ENCODE measurements at places on chromosomes 5 and 9.

- DNase-seq = peak; percentile 39
Observed at GRCh38 chr5:22372376-22372775, 480.8 kb downstream of the CDH12 start.

- peak; percentile 47 for DNase-seq
Observed at GRCh38 chr9:99807276-99807852, 14.3 kb upstream of the NR4A3 start.

- no peak for DNase-seq
Observed at GRCh38 chr9:93902051-93902779, 52.9 kb downstream of the BARX1 start.

DNA sequence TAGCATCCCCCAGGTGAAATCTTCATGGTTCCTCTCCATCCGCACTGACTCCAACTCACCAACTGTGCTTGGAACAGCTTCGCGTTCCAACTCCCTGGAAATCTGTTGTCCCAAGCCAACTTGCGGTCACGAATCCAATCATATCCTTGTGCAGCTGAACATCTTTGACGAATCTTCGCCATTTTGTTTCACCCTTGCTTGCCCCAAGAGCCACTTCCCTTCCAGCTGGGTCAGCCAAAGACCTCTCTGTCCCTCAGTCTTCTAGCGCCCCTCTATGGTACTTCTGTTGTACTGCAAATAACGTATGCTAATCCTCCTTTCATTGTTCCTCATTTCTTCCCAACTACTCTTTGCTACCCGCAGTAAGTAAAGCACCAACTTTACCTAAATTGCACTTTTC, 61.0 kb upstream of the TARS1 start:
- no peak for DNase-seq

DNA sequence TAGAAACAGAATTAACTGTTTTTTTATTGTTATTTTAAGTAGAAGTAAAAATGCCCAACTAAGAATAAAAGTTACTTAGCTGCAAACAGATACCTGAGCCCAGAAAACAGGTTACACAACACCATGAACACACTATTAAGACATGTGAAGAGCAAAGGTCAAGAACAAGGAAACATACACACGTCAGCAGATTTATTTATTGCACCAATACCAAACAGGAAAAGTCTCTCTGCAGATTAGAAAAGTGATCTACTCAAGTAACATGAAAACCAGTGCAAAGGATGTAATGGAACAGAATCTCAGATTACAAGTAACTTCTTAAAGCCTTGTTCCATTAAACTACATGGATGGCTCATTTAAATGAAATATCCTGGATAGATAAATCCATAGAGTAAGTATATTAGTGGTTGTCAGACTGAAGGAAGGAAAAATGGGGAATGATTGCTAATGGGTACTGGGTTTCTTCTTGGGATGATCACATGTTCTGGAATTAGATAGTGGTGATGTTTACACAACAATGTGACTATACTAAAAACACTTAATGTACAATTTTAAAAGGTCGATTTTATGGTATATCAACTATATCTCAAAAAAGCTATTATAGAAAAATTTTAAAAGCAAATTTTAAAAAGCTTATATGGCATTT, 6.1 kb downstream of the SAR1B start:
- no peak for DNase-seq

DNA sequence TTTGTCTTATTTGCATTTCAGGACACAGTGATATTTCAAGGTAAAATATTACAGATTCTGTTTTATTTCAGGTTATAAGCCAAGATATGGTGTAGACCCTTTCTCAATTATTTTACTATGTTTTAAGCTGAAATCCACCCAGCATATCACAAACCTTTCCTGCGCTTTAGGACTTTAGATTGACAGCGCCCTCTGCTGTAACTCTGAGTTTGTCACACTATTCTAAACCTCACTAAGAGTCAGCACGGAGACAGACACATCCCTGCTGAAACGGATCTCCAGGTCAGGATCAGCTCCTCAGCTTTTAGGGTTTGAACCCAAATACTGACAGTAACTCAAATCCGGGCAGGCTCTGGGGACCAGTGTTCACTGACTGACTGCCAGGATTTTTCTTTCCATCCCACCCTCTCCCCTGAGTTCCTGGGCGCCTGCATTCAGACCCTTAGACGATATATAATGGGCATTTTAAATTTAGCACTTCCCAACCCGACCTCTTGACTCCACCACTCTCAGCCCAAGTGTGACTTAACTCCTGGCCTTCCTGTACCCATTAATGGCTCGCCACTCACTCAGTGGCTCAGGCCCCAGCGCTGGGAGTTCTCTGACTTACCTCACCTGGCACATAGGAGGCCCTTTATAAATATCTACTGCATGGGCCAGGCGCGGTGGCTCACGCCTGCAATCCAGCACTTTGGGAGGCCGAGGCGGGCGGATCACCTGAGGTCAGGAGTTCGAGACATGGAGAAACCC, 33.5 kb downstream of the TLX3 start:
- DNase-seq = peak; percentile 53

DNA sequence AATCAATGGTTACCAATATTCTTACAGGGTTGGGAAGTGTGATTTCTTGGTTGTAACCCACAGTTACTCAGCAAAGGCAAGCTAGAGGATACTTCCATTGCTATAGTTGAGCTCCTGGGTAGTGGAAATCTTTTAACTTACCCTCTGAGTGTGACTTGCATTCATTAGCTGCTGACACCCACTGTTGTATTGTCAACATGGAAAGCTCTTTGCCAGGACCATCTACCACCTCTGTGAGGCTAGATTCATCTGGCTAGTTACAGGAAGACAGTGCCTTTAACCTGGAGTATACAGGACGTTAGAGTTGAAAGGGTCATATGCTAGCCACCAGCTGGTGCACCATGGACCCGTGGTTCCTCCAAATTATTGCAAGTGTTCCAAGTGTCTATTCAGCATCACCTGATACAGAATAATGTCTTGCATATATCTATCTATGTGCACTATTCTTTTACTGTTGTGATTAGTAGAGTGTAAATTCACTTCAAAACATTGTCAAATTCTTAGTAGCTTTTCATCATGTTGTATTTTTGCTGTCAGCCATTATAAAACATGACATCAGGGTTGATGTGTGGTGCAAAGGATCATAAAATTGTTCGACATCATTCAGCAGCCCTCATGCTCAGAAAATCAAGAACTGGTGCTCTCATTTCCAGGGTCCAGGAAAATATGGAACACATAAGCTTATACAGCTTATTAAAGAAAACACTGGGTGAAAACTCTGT, 239.0 kb downstream of the PJA2 start:
- DNase-seq = no peak

DNA sequence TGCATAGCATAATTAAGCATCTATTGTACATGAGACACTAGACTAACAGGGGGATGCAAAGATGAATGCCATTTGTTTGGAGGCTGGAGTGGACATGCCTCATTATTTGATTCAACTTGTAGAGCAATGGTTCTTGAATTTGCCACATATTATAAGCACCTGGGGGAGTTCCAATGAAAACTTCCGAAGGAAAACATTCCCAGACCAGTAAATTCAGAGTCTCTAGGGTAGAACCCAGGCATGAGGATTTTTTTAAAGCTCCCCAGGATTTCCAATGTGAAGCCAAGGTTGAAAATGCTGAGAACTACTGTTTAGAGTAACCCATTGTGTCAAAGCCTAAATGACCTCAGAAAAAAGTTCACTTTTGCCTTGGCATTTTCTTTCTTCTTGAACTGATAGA, 93.9 kb upstream of the ITGA1 start:
- DNase-seq = no peak

- no peak for DNase-seq
Observed at GRCh38 chr5:124698770-124699169, 47.7 kb downstream of the ZNF608 start.

- DNase-seq = no peak
Observed at GRCh38 chr9:127223266-127223665, 41.3 kb upstream of the GARNL3 start.

DNA sequence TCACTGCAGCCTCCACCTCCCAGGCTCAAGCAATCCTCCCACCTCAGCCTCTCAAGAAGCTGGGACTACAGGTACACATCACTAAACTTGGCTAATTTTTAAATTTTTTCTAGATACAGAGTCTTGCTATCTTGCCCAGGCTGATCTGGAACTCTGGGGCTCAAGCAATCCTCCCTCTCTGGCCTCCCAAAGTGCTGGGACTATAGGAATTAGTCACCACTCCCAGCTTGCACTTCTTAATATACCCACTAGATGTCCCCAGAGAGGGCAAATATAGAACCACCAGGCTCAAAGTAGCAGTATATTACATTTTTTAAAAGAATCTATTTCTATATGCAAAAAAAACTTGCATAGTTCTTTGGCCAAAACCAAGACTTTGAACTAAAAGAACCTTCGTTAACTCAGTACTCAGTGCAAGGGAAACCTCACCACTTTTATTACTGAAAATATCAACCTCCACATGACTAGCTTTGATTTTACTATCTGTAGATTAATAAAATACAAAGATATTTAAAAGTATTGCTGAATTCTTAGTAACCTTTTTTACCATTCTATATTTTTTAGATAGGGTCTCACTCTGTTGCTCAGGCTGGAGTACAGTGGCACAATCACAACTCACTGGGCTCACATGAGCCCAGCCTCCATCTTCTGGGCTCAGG, 25.8 kb upstream of the HSD17B3 start:
- DNase-seq = no peak

GRCh38 chr5:164115420-164115819, 610.0 kb downstream of the MAT2B start:
- DNase-seq = no peak

- DNase-seq = no peak
Observed at GRCh38 chr5:82854956-82855355, 222.2 kb downstream of the TMEM167A start.

DNA sequence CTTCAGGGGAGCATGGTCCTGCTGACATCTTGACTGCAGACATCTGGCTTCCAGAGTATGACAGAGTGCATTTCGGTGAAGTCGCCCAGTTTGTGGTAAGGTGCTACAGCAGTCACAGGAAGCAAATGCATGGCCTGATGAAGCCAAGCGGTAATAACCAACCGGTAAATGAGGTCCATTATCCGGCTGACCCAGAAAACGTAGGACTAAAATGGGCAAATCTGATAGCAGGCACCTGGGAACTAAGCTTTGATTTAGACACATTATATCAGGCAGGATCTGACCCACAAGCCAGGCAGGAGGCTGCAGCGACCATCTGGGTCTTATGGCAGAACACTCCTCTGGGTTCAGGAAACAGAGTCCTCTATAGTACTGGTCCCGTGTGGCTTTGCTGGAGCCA, 454.6 kb downstream of the GADD45G start:
- DNase-seq = no peak

GRCh38 chr9:5543875-5544702, 33.8 kb downstream of the PDCD1LG2 start:
- no peak for DNase-seq

- DNase-seq = no peak
Observed at GRCh38 chr9:90368241-90368640, 274.4 kb downstream of the DIRAS2 start.

GRCh38 chr9:96448546-96449170, 1.3 kb upstream of the HABP4 start:
- no peak for DNase-seq

GRCh38 chr9:77582961-77583576, 65.1 kb downstream of the GNA14 start:
- DNase-seq = no peak

- peak; percentile 81 for DNase-seq
Observed at GRCh38 chr9:2620919-2621721, 467 bp upstream of the VLDLR start.

- DNase-seq = no peak
Observed at GRCh38 chr5:147040856-147041255, 162.3 kb upstream of the PPP2R2B start.

DNA sequence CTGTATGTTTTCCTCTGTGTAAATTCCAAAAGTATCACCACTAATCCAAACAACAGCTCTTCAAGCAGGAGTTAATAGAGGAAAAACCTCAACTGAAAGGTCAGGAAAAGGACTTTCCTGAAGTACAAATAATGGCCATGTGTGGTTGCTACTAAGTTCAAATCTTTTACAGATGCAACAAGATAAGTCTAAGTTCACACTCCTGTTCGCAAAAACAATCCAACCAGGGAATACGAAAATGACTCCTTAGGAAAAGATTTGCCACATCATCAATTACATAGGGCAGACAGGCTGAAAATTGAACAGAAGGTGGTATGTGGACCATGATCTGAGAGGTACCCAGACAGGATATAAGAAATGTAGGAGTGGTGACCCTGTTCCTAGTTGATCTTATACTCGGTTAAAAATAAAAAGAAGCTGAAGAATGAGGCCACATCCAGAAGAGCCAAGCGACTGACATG, 210.2 kb downstream of the TSSK1B start:
- no peak for DNase-seq

DNA sequence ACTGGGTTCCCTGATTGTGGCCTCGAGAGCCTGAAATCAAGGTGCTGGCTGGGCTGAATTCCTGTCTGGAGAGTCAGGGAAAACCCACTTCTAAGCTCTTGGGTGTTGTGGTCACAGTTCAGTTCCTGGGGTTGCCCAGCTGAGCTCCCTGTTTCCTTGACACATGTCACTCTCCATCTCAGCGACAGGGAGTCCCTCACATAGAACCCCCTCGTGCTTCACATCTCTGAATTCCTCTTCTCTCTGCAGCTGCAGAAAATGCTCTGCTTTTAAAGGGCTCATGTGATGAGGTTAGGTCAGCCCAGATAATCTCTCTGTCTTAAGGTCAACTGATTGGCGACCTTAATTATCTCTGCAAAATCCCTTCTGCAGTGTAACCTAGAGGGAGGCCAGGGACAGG, 53.5 kb upstream of the NFIL3 start:
- DNase-seq = no peak

- DNase-seq = peak; percentile 22
Observed at GRCh38 chr5:103119070-103119764, 721 bp downstream of the GIN1 start.

DNA sequence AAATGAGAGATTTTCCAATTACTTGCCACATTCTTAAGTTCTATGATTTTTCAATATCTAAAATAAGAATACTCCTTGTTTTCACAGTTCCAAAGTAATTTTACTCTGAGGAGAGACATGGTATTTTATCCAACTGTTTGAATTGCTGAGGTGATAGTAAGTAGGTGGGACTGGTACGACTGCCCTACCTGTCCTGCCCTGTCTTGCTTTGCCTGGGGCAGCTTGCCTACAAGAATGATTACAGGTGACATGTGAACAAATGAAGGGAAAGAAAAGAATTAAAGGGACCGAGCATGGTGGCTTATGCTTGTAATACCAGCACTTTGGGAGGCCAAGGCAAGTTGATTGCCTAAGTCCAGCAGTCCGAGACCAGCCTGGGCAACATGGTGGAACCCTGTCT, 41.6 kb upstream of the HMGCS1 start:
- DNase-seq = no peak
